K562 (cell line): ENCODE measurements at places on chromosomes 7 and 10.
A peak's percentile ranks its signal among the peaks of the same experiment; 100 is the strongest.

DNA sequence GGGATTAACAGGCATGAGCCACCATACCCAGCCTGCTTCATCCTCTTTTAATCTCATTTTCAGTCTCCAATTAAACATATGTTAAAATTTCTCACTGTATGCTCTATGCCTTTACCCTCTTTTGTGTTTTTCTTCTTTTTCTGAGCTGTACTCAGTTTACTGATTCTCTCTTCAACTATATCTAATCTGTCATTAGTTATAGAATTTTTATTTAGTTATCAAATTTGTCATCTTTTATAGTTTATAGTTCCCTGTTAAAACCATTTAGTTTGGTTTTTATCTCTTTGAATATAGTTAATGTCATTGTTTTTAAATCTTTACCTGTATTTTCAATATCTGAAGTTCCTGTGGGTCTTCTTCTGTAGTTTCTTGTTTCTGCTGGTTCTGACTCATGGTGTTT lies 93.3 kb downstream of the KAT6B start:
- DNase-seq = no peak

GRCh38 chr7:37341033-37341630 lies 107.5 kb downstream of the ELMO1 start:
- no peak for DNase-seq

- DNase-seq = no peak
Observed at GRCh38 chr7:6622134-6622710, 6.8 kb downstream of the ZNF853 start.

DNA sequence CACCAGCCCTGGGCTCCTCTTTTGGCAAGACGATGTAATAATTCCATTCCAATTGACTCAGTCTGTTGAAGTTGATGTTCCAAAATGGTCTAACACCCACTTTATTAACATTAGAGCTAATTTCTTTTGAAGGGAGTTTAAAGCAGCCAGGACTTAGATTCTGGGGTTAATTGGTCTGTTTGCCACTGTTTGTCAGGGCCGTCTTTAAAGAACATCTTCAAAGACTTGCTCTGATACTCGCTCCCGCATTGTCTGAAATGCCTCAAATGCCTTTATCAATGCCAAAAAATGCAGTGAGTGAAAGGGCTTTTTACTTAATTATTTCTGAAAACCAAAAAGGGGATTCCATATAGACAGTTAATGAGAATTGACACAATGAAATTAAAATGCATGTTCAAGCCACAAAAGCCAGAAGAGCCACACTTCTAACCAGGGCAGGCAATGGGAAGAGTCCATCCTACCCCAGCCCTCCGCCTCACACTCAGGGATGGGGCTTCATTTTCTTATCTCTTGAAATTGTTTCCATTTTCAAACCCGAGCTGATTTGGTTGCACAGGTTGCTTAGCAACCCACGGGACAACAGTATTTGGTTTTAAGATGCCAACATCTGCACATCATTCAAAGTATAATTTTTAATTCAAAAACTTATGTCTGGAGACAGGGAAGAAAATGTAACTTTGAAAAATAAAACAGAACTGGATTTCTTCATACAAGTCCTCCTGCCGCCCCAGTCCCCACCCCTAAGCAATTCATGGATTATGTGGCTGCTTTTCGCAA lies 163.0 kb downstream of the FGFR2 start:
- peak; percentile 7 for DNase-seq

- peak; percentile 61 for DNase-seq
Observed at GRCh38 chr10:26881600-26882331, 21.0 kb upstream of the ABI1 start.

GRCh38 chr10:69338547-69339450 lies 60.5 kb downstream of the HK1 start:
- no peak for DNase-seq

DNA sequence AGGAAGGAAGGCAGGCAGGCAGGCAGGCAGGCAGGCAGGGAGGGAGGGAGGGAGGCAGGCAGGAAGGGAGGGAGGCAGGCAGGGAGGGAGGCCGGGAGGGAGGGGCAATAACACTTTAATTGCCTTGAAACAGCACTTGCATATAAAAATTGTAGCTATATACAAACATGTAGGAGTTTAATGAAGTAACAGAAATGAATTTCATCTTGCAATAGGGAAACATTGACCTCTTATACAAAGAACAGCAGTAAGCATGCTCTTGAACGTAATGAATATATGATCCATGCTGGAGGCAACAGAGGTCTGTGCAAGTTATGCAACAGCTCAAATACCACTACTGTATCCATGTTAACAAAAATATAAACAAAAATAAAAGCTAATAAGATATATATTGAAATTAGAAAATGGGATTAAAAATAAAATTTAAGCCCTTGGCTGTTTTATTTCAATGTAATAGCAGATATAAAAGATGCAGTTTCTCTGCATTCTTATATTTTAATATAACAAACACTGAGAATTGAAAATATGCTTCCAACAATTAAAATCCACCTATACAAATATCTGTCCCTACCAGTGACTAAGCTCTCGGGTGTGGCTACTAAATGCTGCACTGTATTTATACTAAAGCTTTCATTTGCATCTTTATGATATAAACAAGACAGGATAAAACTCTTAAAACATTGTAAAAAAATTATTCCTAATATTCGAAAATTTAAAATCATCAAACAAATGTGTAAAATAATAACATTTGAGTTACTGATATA lies 50.3 kb downstream of the CACNA2D1 start:
- no peak for DNase-seq

DNA sequence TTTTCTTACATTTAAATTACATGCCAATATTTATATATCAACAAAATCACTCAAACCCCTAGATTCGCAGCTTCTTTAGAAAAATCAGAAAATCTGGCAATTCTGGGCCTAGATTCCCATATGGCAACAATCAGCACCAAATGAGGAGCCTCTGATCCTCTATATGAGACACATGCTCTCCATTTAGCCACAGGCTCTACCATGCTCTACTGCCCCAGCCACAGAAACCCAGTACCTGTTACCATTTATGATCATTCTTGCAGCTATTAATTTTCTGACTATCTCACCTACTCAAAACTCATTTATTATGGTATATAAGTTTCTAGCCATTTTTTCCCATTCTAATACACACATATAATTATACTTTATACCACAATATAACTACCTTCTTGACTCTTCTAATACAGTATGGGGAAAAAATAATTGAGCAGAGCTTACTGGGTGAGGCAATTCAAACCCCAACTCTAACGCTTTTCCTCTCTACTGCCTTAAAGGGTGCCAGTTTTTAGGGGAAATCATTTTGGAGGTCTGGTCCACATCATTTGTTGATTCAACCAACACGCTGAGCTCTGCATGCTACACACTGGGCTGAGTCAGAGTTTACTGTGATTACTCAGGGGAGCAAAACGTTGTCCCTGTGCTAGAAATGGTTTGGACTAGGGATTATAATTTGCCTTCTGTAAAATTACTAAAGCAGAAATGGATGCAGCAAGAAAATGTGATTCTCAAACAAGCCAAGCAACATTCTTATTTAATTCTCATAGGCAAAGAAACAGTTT lies 11.6 kb downstream of the PDLIM1 start:
- DNase-seq = no peak

DNA sequence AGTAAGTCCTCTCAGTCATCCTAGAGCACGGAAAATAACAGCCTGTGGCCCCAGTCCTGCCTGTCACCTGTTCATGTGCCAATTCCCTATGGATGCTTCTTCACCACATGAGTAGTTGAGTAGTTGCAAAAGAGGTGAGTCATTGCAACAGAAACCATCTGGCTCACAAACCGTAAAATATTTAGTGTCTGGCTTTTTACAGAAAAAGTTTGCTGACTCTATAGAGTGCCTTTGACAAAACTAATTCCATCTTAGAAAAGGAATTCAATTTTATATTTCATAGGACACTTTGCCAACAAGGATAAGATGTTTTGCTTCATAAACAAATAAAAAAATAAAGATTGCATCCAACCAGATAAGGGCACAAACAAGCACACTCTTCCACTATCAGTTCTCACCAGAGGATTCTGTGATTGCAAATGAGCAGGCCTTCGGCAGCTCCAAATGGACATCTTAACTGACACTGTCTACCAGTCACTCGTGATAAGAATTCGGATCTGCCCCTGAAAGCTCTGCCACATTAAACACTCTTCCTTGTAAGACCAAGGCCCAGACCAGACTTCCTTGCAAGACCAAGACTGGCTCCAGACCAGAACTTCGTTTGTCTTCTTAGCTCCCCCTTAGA lies 242.7 kb upstream of the SEMA3C start:
- DNase-seq = peak; percentile 40

DNA sequence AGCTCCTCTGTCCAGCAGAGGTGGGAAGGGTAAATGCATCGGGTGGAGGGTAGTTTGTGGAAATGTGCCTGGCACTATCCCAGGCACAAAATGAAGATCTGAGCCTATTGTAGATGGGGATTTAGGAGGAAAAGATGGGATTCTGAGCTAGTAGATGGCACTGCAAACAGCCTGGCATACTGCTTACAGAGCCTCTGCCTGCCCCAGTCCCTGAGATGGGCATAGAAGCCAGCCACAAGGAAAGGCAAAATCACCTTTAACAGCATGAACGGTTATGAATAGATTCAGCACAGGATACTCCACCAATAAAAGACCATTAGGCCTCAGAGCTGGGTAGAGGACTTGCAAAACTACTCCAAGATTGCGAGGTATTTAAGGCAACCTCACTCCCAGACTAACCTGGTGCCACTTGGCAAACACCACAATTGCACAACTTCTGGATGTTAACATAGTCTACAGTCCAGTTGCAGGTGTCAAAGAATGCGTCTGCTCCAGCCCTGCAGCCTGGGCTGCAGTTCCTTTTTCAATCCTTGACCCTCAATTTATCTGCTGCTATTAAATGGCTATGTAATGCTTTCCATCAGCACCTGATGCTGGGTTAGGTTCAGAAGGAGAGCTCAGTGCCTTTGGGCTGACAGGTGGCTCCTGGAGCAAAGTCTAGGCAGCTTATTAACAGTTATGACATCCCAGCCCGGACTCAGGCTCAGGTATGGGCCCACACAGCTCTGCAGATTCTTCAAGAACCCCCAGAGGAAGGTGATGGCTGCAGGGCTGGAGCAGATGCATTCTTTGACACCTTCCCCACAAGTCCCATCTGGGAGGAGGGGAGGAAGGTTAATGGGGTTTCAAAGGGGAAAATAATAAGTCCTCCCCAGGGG lies 34.0 kb downstream of the CDHR3 start:
- no peak for DNase-seq

GRCh38 chr7:120360918-120361317 lies 87.9 kb downstream of the KCND2 start:
- no peak for DNase-seq
